ENCODE measurements at places on chromosomes 13 and 19. TPM values are rescaled to one million over a fixed set of nuclear protein-coding genes. Genes with fewer than 3 reads are reported as not detected.

The CYP4F11 gene
- total RNA-seq = 0.34 TPM

The IQCN gene
- 0.91 TPM for total RNA-seq

The ZNF66 gene
- 1.9 TPM for total RNA-seq

The CACTIN gene
- 12.9 TPM for total RNA-seq

The RXFP2 gene
- total RNA-seq = not detected

The SIGLECL1 gene
- total RNA-seq = not detected

The FUT1 gene
- 2.1 TPM for total RNA-seq

The IL17D gene
- total RNA-seq = 3.2 TPM

The MCEMP1 gene
- 1.2 TPM for total RNA-seq

The CYP4F8 gene
- total RNA-seq = not detected

The PSG6 gene
- total RNA-seq = not detected

The TYROBP gene
- 88.7 TPM for total RNA-seq

The CBY2 gene
- not detected for total RNA-seq

The SELENOV gene
- total RNA-seq = not detected

The PTH2 gene
- not detected for total RNA-seq

The ABCC4 gene
- total RNA-seq = 8.6 TPM

The PLEKHA4 gene
- 29.6 TPM for total RNA-seq

The LRRC8E gene
- 1.7 TPM for total RNA-seq

The TFPT gene
- 14.0 TPM for total RNA-seq

The TEX26 gene
- 0.15 TPM for total RNA-seq

The FFAR2 gene
- total RNA-seq = 0.47 TPM

The SIRT2 gene
- 92.1 TPM for total RNA-seq

All from left cardiac atrium (tissue), 4 donors.